Memory B cell (primary cell): ENCODE measurements at places on chromosomes 6 and 20.

GRCh38 chr6:148671085-148671484, 75.7 kb upstream of the UST start:
- DNase-seq, result no peak

- DNase-seq, result no peak
These were observed 50.2 kb downstream of the STK35 start for GRCh38 chr20:2151858-2152281.

DNA sequence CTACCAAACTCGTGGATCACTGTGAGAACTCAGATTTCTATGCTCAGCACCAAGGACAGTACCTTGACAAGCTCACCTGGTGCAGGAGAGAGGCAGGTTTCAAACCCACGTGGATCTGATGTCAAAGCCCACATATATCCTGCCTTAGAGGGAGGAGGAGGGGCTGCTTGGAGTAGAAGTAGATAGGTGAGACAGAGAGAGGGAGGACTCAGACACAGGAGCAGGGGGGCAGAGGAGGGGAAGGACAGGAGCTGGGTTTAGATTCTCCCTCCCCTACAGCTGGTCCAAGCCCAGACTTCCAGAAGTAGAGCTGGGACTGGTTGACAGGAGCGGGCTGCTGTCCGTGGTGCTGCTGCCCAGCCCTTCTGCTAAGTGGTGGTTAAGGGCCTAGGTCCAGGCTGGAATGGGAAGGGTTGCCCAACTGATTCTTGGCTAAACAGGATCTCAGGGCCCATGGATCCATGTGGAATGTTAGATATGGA, 77.5 kb downstream of the CDH22 start:
- DNase-seq, result no peak

GRCh38 chr6:56977192-56977591, 22.3 kb downstream of the BEND6 start:
- no peak for DNase-seq

DNA sequence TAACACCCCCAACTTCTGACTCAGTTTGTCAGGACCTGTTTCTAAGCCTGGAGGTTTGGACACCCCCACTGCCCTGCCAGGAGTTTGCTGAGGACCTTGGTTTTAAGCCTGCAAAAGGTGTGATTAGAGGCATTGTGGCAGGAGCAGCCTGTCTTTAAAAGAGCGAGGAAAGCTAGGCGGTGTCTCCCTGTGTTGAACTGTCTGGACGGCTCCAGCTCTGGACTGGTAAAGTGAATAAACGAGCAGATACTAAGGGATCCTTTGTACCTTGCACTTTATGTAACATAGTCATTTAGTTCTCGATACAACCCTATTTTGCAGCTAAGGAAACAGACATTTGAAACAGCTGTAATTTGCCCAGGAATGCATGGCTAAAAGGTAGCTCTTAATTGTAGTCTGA, 14.4 kb downstream of the FAM83D start:
- DNase-seq, result no peak

DNA sequence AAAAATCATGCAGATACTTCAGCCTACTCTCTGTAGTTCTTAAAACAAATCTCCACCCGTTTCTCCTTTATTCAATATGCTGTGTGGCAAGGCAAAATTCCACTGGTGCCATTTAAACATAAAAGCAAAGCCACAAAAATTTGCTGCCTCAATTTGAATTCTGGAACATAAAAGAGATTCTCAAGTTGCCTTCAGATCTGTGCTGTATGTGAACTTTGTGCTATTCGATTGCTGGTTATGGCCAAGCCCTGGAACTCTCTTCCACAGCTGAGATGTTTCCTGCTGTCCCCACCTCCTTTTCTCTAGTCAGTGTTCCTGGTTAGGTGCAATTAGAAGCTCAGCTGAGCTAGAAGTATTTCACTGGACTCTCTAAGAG, 395.3 kb upstream of the BTBD3 start:
- DNase-seq, result no peak

- DNase-seq, result no peak
These were observed 72.9 kb downstream of the TOX2 start for GRCh38 chr20:43987531-43987930.

GRCh38 chr6:110550353-110550752, 73.9 kb upstream of the SLC22A16 start:
- DNase-seq, result no peak

- DNase-seq, result no peak
These were observed 49.2 kb downstream of the ANKRD6 start for GRCh38 chr6:89482126-89482525.

DNA sequence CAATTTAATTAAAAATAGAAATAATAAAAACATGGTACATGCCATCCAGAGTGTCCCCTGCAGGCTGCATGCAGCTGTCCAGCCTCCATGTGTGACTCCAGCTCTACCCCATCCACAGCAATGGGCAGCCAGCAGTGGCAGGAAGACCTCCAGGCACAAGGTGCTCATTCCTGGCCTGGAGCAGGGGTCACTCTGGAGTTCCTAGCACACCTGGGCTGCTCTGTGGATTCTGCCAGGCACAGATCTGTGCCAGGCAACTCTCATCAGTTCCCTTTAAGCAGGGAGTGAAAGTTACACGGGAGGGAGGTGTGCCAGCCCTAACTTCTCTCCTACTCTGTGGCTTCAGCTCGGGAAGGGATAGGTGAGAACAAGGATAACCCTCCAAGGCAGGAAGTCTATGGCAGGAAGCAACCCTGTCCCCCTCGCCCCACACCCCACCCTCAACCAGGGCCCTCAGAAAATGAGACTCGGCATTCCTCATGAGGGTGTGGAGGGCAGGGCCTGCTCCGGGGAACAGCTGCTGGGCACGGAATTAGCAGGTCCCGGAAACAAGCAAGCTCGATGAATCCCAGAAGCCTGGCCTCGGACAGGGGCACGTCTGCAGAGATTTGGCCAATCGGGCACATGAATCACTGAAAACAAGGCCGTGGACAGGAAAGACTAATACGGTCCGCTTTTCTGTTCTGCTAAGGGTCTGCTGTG, 10.0 kb downstream of the JPH2 start:
- DNase-seq, result no peak

DNA sequence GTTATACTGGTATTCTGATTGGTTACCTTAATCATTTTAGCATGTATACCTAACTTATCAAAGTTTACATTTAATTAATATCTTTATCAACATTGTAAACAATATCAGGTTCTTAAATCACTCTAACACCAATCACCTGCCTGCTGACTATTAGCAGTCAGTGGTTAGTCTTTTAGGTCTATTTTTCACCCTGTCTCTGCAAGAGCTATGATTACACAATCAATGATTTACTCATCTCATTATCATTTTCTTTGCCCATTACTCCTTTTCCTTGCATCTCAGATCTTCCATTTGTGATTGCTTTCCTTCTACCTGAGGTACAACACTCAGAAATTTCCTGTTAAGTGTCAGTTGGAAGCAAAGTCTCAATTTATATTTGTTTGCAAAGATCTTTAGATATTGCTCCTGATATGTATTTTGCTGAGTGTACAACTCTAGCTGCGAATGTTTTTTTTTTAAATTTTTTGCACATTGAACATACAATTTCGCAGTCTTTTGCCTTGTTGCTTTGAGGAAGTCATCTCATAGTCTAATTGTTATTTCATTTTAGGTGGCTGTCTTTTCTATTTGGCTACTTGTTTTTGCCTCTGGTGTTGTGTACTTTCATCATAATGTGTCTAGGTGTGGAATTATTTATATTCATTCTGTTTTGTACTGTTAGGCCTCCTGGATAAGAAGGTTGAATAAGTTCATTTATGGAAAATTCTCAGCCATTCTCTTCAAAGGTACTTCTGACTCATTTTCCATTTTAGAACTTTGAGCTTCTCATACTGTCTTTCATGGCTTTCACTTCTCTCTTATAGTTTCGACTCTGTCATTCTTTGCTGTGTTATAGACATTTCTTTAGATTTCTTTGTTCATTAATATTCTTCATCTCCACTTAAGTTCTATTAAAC, 104.9 kb upstream of the CEP162 start:
- no peak for DNase-seq

DNA sequence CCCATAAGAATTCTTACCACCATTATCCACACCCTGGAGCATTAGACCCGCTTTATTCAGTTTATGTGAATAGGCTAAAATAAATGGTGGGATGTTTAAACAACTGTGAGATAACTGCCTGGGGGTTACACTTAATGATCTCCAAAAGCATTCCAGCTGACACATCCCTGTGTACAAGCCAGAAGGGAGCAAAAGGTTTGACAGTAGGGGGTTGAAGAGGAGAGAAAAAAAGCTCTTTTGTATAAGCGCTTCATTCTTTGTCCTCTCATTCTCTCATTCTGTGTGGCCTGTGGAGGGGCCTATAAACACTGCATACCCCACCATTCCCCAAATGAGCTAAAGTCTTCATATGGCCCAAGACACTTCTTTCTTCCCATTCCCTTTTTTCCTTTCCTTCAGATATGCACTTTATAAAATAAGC, 30.8 kb upstream of the COL21A1 start:
- DNase-seq, result no peak

DNA sequence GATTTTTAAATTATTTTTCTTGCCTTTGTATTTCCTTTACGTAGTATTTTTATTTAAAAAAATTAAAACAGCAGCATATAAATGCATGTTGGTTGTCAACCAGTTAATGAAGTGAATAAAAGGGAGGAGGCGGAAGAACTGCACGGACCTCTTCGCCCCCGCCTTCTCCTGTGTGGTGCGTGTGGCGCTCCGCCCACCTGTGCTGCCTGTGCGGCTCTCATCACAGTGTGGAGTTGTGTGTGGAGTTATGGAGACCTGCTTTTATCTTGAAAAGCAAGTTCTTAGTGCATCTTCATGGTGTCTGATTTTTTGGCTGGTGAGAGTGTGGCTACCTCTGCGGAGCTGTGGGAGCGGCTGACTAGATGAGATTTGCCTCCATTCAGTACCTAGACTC, 58.4 kb downstream of the PTPN1 start:
- no peak for DNase-seq

GRCh38 chr6:132365281-132365907, 35.9 kb downstream of the MOXD1 start:
- DNase-seq, result no peak

DNA sequence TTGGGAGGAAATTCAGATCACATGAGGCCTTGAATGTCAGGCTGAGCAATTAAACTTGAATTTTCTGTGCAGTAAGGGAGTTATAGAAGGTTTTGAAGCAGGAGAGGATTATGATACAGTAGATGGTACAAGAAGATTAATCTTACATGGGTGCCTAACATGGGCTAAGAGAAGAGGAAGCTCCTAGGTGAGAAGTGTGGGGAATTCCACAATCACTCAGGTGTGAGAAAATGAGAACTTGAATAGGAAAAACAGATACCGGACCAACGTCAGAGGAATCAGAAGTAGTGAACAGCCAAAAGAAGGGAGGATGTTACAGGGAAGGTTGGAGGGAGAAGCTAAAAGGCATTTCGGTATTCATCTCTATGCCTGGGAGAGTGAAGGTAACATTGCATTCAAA, 250.7 kb upstream of the SLC35B3 start:
- no peak for DNase-seq

GRCh38 chr20:6583134-6583738, 184.2 kb upstream of the BMP2 start:
- DNase-seq, result no peak

DNA sequence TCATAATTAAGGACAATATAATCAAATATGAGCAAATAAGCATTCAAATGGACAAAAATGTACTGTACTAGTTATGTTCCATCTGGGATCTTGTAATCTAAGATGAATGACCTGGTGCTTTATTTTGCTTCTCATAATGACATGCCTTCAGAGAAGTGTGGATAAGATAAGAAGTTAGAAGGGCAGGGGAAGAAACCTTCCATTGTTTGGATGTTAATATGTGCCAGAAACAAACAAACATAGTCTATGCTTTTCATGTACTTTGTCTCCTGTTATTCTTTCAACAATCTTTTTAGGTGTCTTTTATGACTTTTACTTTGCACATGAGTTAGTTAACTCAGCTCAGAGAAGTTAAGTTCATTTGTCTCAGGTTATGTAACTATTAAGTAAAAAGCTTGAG, 511.5 kb upstream of the SOX4 start:
- no peak for DNase-seq
